ENCODE measurements at places on chromosomes 6 and 20.

DNA sequence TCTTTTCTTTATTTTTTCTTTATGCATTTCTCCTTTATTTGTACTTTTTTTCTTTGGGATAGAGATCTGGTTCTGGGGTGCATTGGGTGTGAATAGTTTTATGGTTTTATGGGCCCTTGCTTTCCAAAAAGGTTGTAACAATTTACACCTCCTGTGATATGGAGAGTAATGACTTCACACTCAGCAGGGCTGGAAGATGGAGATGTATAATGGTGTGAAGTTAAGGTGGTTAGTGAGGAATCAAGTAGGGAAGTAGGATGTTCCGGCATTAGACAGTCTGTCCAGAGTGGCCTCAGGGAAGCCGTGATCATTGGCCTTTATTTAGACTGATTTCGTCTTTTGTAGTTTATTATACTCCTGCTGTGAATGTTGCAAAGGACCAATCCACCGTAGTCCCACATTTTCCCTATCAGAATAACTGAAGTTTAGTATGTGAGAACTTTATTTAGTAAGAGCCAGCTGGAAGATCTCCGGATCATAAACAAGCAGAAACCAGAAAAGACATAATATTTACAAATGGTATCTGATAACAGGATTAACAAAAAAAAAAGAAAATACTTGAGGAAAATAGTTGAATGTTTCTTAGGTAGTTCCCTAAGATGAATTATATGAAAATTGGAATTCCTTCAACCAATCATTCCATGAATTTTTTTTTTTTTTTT is 255.5 kb downstream of the TBC1D7 start:
- no peak for DNase-seq

DNA sequence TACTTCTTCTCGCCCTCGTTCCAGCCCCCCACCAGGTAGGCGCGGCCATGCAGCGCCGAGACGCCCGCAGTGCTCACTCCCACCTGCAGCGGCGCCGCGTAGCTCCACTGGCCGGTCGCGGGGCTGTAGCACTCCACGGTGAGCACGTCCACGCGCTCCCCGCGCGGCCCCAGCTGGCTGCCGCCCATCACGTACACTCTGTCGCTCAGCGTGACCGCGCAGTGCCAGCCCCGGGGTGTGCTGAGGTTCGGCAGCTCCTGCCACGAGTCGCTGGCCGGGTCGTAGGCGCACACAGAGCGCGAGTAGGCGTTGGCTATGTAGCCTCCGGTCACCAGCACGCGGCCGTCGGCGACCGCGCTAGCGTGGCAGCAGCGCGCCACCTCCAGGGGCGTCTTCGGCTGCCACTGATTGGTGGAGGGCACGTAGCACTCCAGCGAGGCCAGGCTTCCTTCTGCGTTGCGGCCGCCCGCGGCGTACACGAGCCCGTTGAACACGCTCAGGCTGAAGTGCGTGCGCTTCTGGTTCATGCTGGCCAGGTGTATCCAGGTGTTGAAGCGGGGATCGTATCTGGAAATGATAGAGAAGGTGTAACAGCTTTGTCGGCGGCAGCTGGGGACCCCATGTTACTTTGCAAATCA is 13.7 kb downstream of the KLHL31 start:
- peak; percentile 67 for DNase-seq

- no peak for DNase-seq
Measured at GRCh38 chr6:79335133-79335674, 100.7 kb upstream of the HMGN3 start.

GRCh38 chr6:99026135-99026534 is 78.4 kb upstream of the FBXL4 start:
- DNase-seq: peak; percentile 51

DNA sequence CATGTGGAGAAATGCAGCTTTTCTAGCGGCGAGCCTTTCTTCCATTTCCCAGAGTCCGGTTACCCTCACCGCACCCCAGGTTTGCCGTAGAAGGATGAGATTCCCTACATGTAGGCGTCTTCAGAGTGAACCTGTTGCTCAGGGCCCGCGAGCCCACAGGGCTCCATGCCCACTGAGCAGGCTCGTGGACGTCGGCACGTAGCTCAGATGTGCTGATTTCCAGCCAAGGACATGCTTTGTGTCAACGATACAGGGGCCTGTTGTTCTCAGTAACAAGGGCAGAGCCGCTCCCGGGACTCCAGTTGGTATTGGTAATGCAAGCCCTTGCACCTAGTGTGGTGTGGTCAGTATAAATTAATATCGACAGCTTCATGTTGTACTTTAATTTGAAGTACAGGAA is 159.6 kb downstream of the MTHFD1L start:
- DNase-seq: no peak

GRCh38 chr6:115838763-115839401 is 221.8 kb downstream of the FRK start:
- DNase-seq: peak; percentile 56

DNA sequence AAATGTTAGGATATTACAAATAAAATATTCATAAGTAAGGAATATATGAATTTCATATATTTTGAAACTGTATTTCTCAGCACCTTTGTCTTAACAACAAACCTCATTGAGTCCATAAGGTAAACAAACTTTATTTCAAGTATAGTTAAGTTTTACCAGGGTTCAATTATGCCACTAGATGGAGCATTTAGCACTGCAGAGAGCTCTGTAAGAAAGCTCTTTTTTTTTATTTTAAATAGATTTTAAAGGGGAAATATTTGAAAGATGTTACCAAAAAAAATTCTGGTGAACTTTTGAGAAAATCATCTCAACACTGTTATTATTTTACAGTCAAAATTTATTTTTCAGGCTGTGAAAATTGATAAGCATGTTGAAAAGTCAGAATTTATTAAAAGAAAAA is 955.2 kb upstream of the EYS start:
- DNase-seq: peak; percentile 13

GRCh38 chr6:42269974-42270510 is 52.4 kb upstream of the MRPS10 start:
- DNase-seq: no peak

DNA sequence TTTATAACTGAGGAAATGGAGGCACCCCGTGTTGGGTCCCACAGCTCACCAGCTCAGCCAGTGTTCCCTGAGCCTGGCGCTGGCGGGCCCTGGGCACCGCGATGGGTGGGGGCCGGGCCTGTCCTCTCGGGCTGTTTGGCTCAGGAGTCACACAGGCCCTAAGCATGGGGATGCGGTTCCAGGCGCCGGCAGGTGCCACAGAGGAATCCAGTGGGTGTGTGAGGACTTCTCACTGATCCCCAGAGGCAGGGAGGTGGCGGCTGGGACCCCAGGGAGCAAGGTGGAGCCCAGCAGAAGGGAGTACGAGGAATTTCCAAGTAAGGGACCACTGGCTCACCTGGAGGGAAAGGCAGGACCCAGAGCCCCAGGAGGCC is 57.5 kb downstream of the IRF4 start:
- DNase-seq: no peak

GRCh38 chr20:47951521-47951971 is 166.3 kb upstream of the SULF2 start:
- DNase-seq: peak; percentile 14

- no peak for DNase-seq
Measured at GRCh38 chr20:58141971-58142842, 86.2 kb downstream of the ANKRD60 start.

GRCh38 chr6:158688860-158689259 is 39.0 kb downstream of the SYTL3 start:
- peak; percentile 79 for DNase-seq

DNA sequence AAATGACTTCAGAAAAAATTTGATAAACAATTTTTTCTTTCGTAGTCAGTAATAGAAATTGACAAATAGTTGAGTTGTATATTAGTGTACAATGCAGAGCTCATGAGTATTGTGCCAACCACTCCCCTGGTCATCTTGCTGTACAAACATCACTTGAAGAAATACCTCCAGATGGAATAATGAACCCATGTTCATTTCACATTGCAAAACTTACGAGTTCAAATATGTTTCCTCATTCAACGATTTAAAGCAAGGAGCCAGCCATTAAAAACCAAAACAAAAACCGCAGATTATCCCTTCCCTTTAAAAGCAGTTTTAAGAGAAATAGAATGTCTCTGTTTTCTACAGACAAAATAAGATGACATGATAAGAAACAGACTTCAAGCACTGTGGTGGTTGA is 62.5 kb downstream of the RALGAPA2 start:
- DNase-seq: no peak

DNA sequence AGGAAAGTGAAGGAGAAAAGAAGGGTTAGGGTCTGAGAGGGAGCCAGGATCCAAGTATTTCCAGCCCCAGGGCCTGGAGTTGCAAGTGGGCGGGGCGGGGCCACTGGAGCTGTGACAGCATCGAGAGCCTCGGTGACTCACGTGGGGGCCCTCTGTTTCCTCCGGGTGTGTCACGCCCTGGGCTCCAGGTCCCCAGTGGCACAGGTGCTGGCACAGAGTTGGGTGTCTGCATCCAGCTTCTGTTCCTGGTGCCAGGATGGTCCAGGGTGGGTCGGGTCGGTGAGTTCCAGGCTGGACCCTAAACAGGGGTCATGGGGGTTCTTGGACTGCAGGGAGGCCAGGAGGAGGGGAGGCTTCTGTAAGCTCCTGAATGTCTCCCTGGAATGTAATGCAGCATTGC is 16.7 kb downstream of the RAET1L start:
- peak; percentile 72 for DNase-seq

GRCh38 chr6:111439171-111439570 is 43.8 kb downstream of the REV3L start:
- DNase-seq: no peak

DNA sequence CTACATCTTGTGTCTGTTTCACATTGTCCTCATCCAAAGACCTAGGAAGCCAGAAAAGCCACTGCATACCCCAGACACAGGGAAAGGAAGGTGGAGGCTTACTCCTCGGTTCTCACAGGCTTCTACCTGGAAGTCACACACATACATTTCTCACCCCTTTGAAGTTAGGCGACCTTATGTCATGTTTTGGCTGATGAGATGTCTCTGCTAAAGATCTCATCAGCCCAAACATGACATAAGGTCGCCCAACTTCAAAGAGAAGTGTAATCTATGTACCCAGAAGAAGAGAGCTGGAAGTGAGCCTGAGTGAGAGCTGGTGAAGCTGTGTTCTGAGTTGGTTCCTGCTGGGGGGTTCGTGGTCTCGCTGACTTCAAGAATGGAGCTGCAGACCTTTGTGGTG is 47.5 kb upstream of the SLC22A23 start:
- DNase-seq: no peak

- peak; percentile 82 for DNase-seq
Measured at GRCh38 chr6:138815797-138816528, 20.1 kb downstream of the ECT2L start.

DNA sequence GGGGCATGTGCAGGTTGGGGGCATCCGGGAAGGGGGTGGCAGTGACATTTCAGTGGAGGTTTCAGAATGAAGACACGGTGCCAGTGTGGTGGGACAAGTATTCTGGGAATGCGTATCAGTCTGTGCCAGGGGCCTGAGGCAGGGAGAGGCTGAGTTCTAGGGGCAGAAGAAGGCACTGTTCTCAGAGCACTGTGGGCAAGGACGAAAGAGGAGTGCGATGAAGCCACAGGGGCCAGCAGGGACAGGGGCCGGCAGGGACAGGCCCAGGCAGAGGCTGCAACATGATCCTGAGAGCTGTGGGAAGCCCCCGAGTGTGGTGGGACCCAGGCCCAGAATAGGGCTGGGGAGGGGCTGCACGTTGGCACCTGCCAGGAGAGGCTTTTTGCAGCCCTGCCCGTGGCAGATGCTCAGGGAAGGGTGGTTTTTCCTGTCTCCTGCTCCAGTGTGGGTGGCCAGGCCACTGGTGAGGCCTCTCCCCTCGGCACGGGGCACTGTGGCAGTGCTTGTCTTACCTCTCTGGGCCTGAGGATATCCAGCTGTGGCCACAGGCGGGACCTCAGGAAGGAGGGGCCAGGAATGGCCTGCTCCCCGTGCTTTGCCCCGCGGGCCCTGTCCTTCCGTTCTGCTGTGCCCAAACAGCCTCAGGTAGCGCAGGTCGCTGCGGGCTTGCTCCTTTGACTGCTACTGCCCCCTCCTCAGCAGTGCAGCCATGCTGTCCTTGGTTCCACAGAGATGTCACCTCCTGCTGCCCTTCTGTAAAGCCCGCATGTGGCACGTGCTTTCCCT is 10.0 kb downstream of the ENTPD6 start:
- DNase-seq: no peak

DNA sequence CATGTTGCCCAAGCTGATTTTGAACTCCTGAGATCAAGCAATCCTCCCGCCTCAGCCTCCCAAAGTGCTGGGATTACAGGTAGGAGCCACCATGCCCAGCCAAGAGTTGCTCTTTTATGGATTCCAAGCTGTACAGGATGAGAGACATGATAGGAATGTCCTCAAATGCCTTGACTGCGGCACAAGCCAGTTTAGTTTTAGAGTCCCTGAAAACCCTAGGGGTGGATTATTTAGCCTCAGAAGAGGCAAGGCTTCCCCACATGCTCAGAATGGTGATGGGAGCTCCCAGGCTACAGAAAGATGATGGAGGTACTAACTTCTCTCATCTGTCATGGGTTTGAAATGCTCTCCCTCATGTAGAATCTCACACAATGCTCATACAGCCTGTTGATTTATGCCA is 280.5 kb upstream of the PRND start:
- no peak for DNase-seq

GRCh38 chr6:128870746-128871145 is 12.2 kb upstream of the LAMA2 start:
- DNase-seq: no peak

- no peak for DNase-seq
Measured at GRCh38 chr6:3793545-3793944, 42.0 kb upstream of the PXDC1 start.

GRCh38 chr20:35314816-35315631 is 22.8 kb upstream of the FAM83C start:
- no peak for DNase-seq

- DNase-seq: no peak
Measured at GRCh38 chr6:3882431-3882830, 33.3 kb downstream of the FAM50B start.

DNA sequence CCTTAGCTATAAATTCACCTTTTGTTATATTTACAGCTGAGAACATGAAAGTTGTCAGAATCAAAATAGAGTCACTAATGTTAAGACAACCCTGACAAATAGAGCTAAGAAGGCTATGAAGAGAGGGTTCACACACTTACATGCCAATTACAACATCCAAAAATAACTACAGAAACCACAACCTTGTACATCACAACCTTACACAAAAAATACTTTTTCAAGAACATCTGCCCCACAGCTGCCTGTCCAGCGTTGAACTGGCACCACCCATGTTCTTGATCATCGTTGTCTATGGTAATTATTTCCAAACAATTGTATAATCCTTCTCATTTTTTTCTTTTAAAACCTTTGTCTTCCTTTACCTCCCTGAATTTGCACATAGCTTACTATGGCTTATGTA is 231.2 kb upstream of the FKBP1C start:
- DNase-seq: no peak

DNA sequence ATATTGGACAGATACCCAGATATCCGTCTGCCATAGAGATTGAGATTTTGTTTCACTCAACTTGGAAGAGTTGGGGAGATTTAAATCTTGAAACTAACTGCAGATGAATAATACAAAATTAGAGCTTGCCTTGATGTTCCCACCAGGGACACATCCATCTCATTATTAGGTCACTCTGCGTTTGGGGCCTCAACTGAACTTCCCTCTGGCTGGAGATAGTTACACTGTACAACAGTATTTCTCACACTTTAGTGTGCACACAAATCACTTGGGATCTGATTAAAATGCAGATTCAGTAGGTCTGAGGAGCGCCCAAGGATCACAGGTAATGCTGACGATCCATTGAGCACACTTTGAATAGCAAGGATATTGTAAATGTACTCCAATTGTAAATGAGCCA is 35.0 kb upstream of the ADTRP start:
- DNase-seq: no peak

GRCh38 chr6:12585497-12585958 is 131.0 kb upstream of the PHACTR1 start:
- no peak for DNase-seq

GRCh38 chr6:41027241-41027640 is 11.8 kb downstream of the UNC5CL start:
- no peak for DNase-seq

Measured in ELR (cell line).